Glomerular endothelial cell (primary cell): ENCODE measurements at places on chromosomes 1 and 21. TPM values are rescaled to one million over a fixed set of nuclear protein-coding genes. Genes with fewer than 3 reads are reported as not detected.
A peak's percentile ranks its signal among the peaks of the same experiment; 100 is the strongest.

GRCh38 chr1:66730462-66730861, 21.8 kb upstream of the DYNLT5 start:
- no peak for DNase-seq

GRCh38 chr1:172477741-172478140, 33.9 kb upstream of the PIGC start:
- no peak for DNase-seq

RHD gene
- total RNA-seq: not detected in 2 replicates

CELF3 gene
- not detected in 2 replicates for total RNA-seq

GRCh38 chr21:29739176-29739575, 200.6 kb downstream of the GRIK1 start:
- DNase-seq: no peak

PLA2G2C gene
- total RNA-seq: not detected in 2 replicates

IRF2BP2 gene
- 77.9 and 105 TPM in 2 replicates for total RNA-seq

GRIK1 gene
- total RNA-seq: 0.06 TPM in 1 of 2 replicates, not detected in the other

DNA sequence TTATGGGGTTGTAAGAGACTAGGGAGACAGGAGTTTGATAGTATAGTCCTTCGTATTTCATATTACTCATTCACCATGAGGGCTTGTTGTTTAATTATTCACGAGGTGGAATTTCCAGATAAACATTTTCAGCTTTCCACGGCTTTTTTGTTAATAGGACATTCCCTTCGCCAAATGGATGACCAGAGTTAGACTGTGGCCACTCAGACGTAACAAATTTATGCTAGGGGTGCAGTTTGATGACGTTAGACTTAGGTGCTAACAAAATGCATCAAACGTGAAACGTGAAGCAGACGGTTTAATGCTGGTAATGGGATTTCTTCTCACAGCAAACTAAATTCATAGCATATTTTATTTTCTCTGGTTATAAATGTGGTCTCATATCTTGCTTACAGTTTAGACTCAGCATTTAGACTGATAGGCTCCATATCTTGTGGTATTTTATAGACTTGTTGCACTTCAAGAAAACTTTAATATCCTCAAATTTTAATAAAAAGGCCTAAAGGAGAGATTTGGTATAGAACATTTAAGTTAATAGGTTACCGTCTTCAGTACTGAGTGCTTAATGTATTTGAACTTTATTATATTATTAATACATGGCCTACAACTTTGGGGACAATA, 2.3 kb downstream of the DHX9 start:
- DNase-seq: no peak

RAB25 gene
- not detected in 2 replicates for total RNA-seq

DNA sequence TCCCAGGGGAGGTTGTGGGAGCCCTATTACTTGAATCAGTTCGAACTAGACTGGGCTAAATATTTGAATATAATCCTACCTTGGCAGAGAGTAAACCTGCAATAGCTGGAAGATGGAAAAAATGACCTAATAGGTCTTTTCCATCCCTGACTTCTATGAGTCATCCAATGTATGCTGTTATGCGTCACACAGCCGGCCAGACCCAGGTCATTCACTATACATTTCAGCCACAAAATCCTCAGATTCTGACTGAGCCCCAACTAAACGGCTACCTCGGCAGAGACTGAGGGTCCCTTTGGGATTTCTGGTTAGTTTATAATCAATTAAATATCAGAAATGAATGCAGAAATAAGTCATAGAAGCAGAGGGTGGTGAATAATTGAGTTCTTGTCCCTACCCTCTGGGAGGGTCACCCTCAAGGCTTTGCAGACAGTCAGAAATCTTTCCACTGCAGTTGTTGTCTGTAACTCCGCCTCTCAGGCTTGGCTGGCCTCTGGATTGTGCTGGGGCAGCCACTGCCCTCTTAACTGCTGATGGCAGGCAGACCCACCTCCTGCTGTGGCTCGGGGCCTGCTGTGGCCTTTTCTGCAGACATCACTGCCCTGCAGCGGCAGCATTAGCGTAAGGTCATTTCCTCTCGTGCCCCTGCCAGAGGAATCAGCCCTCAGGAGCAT, 240.5 kb downstream of the TGFB2 start:
- peak; percentile 48 for DNase-seq

GART gene
- total RNA-seq: 52.3 and 89.7 TPM in 2 replicates

GRCh38 chr1:41653574-41653973, 169.1 kb upstream of the EDN2 start:
- DNase-seq: no peak

ZFYVE9 gene
- total RNA-seq: 17.5 and 18.1 TPM in 2 replicates

DNA sequence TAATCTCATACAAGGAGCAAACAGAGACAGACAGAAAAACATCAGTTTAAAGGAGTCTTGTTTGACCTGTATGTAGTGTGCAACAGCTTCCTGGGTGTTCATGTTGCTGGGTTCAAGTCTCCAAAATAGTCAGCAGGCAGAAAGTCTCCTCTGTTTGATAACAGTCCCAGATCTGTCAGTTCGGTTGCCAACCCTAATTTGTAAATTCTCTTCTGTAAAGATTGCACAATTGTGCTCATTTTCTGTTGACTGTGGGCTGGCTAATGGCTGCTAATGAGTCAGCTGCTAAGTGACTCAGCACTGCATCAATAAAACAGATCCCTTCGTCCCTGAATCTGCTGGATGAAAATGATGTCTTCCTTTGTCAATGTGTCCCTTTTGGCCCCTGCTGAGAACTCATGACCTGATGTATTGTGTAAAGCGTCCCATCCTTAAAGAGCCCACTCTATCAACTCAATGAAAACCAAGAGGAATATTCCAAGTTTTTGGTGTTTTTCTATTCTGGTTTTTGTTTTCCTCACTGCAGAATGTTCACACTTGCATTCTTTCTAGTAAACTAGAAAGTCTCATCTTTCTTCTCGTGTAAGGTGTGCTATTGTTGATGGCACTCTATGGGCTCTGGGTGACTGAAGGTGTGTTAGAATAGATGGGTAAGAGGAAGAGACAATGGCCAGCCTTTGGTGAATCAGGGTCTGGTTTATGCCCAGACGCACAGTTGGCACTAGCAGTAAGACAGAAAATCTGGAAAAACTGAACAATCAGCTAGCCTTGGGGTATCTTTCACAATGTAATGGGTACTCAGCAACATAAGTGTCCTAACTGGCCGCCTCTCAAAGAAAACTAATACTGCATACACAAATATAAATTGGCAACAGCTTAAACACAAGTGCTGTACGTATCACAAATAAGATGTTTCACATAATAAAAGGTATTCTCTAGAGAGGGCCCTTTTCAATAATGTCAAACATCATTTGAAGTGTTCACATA, 75.1 kb upstream of the SIPA1L2 start:
- DNase-seq: peak; percentile 23

- peak; percentile 52 for DNase-seq
Observed at GRCh38 chr1:192311281-192311680, 5.5 kb upstream of the RGS21 start.

OR1C1 gene
- not detected in 2 replicates for total RNA-seq

NHLH1 gene
- 0.05 TPM in 1 of 2 replicates, not detected in the other for total RNA-seq

- no peak for DNase-seq
Observed at GRCh38 chr1:212413902-212414327, 771 bp downstream of the PACC1 start.

DNA sequence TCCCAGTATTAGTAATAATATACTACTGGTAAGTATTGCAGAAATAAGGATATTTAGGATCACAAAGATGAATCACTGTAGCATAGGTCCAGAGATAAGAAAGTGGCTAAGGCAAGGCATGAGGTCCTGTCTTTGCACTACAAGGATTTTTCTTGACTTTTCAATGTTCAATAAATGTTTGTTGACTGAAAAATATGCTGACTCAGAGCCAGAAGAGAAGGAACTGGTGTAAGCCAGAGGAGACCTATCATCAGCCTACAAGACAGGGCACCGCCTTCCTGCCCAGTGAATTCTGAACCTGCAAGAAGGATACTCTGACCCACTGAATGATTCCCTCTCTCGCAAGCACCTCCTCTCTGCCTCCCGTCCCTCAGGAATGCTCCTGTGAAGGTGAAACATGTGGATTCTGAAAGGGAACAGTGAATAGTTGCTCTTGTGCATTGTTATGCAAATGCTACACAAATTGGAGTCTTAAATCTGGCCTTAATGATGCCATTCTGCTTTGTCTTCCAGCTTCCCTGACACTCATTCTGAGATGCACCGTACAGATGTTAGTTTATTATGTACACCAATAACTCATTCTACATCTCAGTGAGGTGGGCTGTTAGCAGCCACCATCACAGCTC, 540.0 kb downstream of the OMA1 start:
- no peak for DNase-seq

GRCh38 chr1:36256558-36257374, 32.5 kb downstream of the THRAP3 start:
- DNase-seq: no peak

GRCh38 chr1:159778266-159778665, 2.5 kb upstream of the DUSP23 start:
- no peak for DNase-seq

KIF14 gene
- total RNA-seq: 2.8 and 3.6 TPM in 2 replicates

BGLAP gene
- not detected in 2 replicates for total RNA-seq

DNA sequence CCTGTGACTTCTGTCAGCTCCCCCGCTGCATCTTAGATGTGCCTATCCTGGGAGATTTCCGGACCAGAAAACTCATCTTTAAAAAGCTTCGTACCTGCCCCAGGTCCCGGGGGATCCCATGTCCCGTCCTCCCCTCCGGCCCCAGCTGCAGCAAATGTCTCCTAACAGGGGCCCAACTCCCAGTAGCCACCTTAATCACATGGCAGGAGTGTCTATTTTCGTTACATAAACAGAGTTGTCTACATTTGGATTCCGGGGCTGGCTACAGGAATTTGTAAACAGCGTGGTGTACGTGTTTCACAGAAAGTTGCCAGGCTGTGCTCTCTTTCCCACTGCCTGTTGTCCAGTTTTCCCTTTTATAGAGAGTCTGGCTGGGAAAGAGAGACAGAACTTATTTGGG, 17.9 kb upstream of the KCNE2 start:
- no peak for DNase-seq

DNA sequence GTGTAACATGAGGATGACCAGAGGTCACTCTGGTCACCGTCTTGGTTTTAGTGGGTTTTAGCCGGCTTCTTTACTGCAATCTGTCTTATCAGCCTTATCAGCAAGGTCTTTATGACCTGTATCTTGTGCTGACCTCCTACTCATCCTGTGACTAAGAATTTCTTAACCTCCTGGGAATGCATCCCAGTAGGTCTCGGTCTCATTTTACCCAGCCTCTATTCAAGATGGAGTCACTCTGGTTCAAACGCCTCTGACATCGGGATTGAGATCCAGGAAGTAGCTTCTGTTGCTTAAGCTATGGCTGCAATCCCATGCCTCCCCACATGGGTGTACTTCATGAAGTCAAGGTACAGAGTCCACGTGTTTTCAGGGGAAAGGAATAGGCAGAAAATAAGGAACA, 19.9 kb downstream of the FMN2 start:
- no peak for DNase-seq

- no peak for DNase-seq
Observed at GRCh38 chr1:48680411-48681035, 96.2 kb downstream of the BEND5 start.

GRCh38 chr1:43454270-43455011, 710 bp upstream of the HYI start:
- no peak for DNase-seq

INSRR gene
- total RNA-seq: not detected in 2 replicates

GRCh38 chr21:15671188-15671587, 58.6 kb upstream of the USP25 start:
- no peak for DNase-seq

DNA sequence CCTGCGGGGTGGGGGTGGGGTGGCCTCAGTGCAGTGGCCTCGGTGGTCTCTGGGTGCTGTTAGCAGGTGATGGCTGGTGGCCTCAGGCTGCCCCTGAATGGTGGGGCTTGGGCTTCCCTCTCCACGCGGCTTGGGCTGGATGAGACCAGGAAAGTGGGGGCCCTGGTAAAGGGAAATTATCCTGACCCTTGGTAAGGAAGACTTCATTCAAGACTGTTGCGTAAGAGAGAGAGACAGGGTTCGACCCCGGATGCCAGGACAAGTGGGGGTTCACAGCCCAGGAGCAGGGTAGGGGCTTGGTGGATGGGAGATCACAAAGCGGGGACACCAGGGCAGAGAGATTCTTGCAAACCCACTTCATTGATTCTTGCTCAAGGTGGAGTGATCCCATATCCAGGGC, 5.5 kb upstream of the TTC34 start:
- DNase-seq: no peak

- no peak for DNase-seq
Observed at GRCh38 chr1:174971902-174972301, 27.8 kb upstream of the CACYBP start.

GRCh38 chr1:39110325-39110851, 84.2 kb downstream of the NDUFS5 start:
- DNase-seq: no peak

RNU1-4 gene
- total RNA-seq: under 0.01 TPM in 2 replicates

- DNase-seq: no peak
Observed at GRCh38 chr1:31879981-31880608, 58.1 kb downstream of the PTP4A2 start.

DNA sequence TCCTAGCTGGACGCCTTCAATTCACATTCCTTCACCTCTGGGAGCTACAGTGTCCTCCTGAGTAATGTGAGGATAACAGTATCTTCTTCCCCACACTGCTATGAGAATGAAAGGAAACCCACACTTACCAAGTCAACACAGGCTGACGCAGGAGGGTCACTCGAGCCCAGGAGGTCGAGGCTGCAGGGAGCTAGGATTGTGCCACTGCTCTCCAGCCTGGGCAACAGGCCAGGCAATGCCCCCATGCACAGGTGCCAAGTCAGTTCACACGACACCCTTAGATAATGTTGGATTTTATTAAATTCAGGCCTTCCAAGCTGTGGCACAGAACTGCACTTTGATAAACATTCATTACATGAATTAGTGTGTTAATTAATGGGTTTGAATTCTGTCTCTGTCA, 31.9 kb downstream of the MATN1 start:
- DNase-seq: no peak

OXCT2 gene
- total RNA-seq: 1.2 and 2.5 TPM in 2 replicates

- peak; percentile 74 for DNase-seq
Observed at GRCh38 chr1:207848234-207848633, 62.7 kb downstream of the CD34 start.

PTPRU gene
- 19.4 and 38.9 TPM in 2 replicates for total RNA-seq

GRCh38 chr1:234111458-234112142, 207.1 kb downstream of the SLC35F3 start:
- DNase-seq: no peak

- DNase-seq: no peak
Observed at GRCh38 chr1:68831281-68831680, 334.4 kb upstream of the DEPDC1 start.

NGF gene
- 0.93 TPM in 1 of 2 replicates, not detected in the other for total RNA-seq

- DNase-seq: no peak
Observed at GRCh38 chr1:212452323-212453155, 19.8 kb downstream of the NENF start.

DNA sequence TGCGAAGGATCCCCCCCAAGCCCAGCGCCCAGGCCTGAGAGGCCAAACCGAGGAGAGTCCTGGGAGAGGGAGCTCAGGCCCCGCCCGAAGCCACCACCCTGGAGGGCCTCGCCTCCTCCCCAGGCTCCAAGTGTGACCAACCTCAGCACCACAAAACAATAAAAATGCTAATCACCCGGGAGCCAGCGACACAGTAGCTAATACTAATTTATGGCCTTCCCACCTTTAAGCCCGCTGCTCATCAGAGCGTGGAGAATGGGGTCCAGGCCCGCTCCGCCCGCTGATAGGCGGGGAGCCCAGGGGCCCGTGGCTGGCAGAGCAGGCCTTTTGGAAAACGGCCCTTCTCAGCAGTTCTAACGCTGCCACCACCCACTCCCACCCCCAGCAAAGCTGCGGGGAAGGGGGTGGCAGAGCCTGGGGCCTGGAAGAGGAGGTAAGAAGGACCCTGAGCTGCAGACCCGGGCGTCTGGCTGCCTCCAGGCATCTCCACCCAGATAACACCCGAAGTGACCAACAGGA, 20.4 kb upstream of the TAS1R2 start:
- DNase-seq: no peak
